Neural crest cell (in vitro differentiated cells): ENCODE measurements at places on chromosomes 11 and 22. TPM values are rescaled to one million over a fixed set of nuclear protein-coding genes. Genes with fewer than 3 reads are reported as not detected.

DNA sequence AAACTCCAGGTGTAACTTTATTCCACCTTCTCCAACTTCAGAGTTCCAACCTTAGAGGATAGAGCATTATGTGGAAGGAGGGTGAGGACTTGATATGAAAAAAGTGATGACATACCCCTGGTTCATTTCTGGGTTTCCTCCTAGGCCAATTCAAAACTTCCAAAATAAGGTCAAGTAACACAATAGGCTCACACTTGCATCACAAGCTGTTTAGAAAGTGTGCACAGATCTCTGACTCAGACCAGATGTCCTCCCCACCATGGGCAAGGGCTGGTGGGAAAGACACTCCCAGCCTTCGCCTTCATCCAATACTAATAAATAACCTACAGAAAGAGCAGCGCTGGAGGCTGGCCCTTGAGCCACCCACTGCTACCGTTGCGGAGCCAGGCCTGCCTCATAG, 5.8 kb upstream of the BUD13 start:
- no peak for DNase-seq

DNA sequence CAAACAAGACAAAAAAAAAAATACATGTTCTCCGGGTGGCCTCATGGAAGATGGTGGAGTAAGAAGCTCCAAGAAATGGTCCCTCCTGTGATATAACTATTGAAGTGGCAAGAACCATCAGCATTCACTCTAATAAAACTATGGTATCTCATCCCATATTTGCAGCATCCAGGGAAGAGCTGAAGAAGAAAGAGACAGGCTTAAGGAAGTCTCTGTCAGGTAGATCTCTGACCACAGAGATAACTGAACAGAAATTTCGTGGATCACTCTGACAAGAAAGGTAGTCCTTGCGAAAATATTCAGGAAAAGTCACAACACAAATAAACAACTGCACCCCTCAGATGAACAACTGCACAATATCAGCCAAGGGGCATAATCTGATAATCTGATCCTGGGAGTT, 54.6 kb upstream of the IGLL5 start:
- DNase-seq: no peak

GRCh38 chr11:81497202-81497804, 1236.4 kb downstream of the FAM181B start:
- DNase-seq: peak; percentile 22

GRCh38 chr22:43833286-43834240, 21.5 kb upstream of the EFCAB6 start:
- no peak for DNase-seq

DNA sequence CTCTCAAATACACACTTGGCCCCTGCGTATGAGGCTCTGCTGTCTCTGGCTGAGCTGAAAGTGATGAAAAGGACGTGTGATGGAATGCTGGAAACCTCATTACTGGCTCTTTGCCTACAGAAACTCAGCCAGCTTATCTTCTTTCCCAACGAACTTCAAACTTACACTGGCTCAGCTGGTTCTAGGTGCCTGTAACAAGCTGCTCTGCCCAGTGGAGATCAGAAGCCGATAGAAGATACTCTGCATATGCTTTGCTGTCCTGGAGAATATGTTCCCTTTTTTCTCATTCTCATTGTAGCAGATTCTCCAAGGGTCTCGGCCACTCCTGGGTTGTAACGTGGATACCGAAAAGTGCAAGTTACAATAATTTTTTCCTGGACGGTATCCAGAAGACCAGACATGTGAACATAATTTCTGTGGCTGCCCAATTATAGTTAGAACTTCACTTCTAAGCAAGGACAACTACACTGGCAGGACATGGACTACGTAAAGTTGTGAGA, 405.3 kb upstream of the CCDC90B start:
- DNase-seq: no peak

GRCh38 chr11:4593739-4594138, at the start of gene OR52I1:
OR52I1 (plus strand) TSS chr11:4594039; CDS start chr11:4594039, 0 bp downstream.
- DNase-seq: no peak

DNA sequence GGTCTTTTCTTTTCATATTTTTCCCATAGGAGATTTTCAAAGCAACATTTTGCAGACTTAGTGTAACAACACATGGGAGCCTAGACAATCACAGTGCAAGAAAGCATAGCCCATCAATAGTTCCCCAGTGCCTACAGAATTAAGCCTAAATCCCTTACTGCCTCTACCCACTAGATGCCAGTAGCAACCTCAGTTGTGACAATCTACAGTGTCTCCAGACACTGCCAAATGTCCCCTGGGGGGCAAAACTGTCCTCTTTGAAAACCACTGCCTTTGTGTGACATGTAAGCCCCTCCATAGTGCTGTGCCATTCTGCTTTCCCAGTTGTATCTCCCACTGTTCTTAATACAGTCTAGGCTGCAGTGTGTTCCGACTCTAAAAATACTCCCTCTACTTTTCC, 1329.0 kb downstream of the LRRC4C start:
- no peak for DNase-seq

- DNase-seq: no peak
These were observed 1.2 kb downstream of the DDX17 start for GRCh38 chr22:38504731-38505540.

DNA sequence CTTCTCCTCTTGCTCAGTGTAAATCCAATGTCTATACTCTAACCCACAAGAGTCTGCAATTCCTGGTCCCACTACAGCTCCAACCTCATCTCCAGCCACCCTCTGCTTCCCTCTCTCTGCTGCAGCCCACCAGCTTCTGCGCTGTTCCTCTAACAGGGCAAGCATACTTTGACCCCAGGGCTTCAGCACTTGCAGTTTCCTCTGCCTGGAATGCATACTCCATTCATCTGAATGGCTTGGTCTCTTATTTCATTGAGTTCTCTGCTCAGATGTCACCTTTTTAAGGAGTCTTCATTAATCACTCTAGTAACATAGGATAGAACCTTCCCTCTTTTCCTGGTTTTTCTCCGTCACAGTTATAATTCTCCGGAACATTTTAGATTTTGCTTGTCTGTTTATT, 141.6 kb downstream of the BUD13 start:
- DNase-seq: no peak

GRCh38 chr11:73426219-73426850, 50.1 kb downstream of the RELT start:
- DNase-seq: no peak

DNA sequence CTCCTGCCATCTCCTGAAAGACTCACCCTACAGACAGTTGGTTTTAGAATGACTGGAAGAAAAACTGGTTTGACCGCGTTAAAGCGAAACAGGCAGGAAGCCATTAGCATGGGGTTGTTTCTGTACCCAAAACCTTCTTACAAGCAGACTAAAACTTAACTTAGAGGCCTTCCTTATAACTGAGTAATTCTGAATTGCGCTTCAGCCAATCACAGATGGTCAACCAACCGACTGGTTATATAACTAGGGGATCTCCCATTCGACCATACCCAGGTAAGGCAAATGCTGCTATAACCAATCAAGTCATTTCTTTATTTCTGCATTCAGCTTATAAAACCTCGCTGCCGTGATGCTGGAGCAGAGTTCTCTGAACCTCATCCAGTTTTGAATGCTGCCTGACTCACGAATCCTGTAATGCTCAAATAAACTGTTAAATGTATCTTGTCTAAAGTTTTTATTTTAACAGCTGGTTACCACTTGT, 87.8 kb upstream of the DRD2 start:
- no peak for DNase-seq

DNA sequence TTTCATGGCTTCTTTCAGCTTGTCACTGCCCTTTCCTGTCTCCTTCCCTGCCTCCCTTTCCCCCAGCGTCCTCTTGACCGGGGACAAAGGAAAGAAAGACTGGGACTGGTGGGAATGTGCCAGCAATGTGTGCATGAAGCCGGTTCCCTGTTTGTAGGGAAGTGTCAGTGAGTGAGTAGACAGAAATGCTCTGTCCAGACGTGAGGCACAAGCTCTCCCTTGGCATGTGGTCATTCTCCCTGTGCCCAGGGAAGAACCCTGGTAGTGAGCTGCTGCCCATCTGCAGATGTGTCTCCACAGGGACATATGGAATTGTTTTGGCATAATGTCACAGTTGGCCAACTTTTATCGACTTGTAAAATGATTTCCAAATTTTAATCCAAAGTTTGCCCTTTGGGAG, 86.4 kb upstream of the TBCEL start:
- no peak for DNase-seq

GRCh38 chr11:36230779-36231699, 58.2 kb downstream of the COMMD9 start:
- no peak for DNase-seq

- no peak for DNase-seq
These were observed 344.2 kb downstream of the BUD13 start for GRCh38 chr11:116428638-116428975.

- no peak for DNase-seq
These were observed 56.2 kb downstream of the NAV2 start for GRCh38 chr11:19768815-19769214.

- no peak for DNase-seq
These were observed 57.0 kb downstream of the PDE2A start for GRCh38 chr11:72617080-72617762.

DNA sequence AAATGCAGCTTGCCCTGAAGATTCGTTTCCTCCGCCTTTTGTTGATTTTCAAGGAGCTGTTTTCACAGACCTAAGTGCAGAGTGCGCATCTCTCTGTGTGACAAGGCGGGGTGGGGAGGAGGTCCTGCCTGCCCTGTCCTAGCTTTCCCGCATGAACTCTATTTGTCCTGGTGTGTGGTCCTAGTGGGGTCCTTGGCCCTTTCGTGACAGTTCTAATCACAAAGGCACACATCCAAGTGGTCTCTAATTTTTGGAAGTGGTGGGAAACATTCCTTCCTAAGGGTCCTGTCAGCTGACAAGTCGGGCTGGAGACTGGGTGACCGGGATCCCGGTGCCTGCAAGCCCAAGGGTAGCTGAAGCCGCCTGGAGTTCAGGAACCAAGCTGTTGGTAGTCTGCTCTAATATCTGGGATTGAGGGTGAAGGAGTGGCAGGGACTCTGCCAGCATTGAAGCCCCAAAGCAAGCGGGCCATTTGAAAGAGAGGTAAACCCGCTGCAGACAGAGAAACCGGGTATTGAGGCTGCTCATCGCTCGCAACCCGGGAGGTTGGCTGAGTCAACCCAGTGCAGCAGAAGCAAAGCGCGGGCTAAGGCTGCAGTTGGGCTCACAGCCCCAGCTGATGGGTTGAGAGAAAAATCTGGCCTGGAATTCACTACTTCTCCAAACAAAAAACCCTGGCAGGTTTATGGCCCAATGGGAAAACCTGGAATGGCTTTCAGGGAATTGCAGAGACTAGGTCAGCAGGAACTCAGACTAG, 28.1 kb upstream of the FBXO3 start:
- DNase-seq: peak; percentile 46

GRCh38 chr11:131649856-131650255, 279.4 kb downstream of the NTM start:
- no peak for DNase-seq

- DNase-seq: no peak
These were observed 846 bp upstream of the STIM1 start for GRCh38 chr11:3854660-3854976.

DNA sequence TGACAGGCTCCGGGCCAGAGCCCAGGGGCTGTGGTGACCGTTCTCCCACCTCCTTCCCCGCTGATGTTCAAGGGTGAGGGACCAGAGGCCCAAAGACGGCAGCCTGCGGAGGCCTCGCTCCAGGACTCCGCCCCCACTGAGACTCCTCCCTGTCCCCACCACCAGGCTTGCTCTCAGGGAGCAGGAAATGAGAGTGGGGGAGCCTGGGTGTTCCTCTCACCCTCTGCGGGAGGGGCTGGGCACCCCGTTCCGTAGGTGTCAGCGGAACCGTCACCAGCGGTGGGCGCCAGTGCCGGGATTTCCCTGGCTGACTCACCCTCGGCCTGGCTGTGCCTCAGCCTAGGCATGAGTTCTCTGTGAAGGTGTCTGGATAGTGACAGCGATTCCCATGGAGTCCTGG, 15.7 kb downstream of the DAGLA start:
- no peak for DNase-seq

GRCh38 chr11:105401269-105401809, 208.5 kb upstream of the GRIA4 start:
- DNase-seq: no peak

DNA sequence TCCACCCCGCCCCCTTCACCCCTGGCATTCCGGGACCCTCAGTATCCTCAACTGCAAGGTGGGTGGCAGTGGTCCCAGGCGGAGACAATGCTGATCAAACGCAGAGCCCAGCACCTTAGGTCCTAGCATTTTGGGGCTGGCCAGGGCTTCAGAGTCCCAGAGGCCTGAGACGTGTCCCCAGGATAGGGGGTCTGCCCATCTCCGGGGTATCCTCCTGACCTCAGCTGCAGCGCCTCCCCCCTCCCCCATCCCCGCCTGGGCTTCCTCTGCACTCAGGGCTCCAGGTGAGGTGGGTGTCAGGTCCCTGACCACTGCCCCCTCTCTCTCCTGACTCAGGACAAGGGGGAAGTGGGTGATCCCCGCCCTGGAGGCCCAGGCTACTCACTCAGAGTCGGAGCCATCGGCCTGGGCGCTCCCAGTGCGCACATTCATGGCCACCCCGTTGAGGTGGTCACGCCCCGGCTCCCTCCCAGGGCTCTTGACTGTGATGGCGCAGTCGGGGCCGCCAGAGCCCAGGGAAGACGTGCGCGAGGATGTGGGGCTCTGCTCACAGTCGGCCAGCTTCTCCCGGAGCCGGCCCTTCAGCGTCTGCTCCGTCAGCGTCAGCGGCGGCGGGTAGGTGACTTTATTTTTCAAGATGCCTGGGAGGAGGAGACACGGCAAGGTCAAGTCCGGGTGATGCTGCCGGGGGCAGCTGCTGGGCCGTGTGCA, 28.3 kb downstream of the TRMU start:
- DNase-seq: no peak

GRCh38 chr11:14148653-14149273, 186.2 kb downstream of the SPON1 start:
- no peak for DNase-seq

DNA sequence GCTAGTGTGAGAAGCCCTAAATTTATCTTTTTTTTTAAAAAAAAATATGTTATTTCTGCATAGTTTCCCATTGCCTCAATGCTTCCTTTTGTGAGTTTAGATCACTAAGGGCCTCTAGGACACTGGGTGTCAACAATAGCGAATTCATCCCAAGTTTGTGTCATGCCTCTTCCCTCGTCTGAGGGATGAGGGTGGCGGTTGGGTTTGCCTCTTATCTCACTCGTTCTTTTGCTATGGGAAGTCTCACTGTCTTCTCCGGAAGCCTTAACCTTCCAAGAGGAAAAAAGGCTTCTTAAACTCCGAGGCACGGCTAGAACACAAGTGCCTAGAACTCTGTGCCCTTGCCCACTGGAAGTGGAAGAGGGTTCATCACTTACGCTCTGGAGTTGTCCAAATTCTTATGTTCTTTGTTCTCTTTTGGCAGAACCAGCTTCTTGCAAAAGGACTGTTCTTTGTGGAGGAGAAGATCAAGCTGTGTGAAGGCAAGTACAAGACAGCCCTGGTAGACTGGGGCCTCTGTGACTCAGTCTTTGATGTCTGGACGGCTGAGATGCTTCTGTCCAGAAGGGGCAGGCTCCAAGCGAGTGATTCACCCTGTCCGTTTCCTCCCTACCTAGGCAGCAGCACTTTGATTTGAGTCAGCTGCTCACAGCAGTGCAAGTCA, 78.5 kb downstream of the TRAF6 start:
- DNase-seq: no peak

GRCh38 chr11:79422866-79423265, 18.0 kb downstream of the TENM4 start:
- no peak for DNase-seq

The RASD2 gene
- total RNA-seq: not detected in 2 replicates

The PATL1 gene
- 35.4 and 36.6 TPM in 2 replicates for total RNA-seq

The SLC22A25 gene
- not detected in 2 replicates for total RNA-seq

The CCDC87 gene
- 0.93 and 1.1 TPM in 2 replicates for total RNA-seq

The CDC42EP1 gene
- total RNA-seq: 22.6 and 26.1 TPM in 2 replicates

The SORL1 gene
- 11.8 and 13.8 TPM in 2 replicates for total RNA-seq

The CYB5R2 gene
- 15.1 and 19.2 TPM in 2 replicates for total RNA-seq

The RAG1 gene
- 0.64 and 0.91 TPM in 2 replicates for total RNA-seq

The C1QTNF6 gene
- 13.6 TPM in 2 replicates for total RNA-seq
